Ascending aorta (tissue), 2 donors: ENCODE measurements at places on chromosomes 12 and 14. TPM values are rescaled to one million over a fixed set of nuclear protein-coding genes. Genes with fewer than 3 reads are reported as not detected.
A peak's percentile ranks its signal among the peaks of the same experiment; 100 is the strongest.

The COCH gene
- 0.11 TPM for total RNA-seq

The GLS2 gene
- total RNA-seq, result not detected

The LRRC10 gene
- total RNA-seq, result not detected

DNA sequence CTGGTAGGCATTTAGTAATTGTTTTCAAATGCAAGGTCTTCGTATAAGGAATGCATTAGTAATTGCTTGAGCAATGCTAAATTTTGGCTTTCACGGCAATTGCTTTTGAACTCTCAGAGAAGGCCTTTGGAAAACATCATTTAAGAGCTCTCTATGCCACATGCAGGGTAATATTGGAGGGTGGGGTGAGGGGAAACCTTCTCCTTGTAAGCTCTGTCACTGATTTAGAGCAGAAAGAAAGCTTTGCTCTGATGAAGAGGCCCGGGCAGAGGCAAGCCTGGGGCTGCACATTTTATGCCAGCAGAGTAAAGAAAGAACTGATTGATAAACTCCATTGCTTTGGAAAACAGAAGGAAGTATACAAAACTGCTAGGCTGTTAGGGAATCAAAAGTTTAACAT is 70.9 kb downstream of the TRIM9 start:
- DNase-seq, result no peak

DNA sequence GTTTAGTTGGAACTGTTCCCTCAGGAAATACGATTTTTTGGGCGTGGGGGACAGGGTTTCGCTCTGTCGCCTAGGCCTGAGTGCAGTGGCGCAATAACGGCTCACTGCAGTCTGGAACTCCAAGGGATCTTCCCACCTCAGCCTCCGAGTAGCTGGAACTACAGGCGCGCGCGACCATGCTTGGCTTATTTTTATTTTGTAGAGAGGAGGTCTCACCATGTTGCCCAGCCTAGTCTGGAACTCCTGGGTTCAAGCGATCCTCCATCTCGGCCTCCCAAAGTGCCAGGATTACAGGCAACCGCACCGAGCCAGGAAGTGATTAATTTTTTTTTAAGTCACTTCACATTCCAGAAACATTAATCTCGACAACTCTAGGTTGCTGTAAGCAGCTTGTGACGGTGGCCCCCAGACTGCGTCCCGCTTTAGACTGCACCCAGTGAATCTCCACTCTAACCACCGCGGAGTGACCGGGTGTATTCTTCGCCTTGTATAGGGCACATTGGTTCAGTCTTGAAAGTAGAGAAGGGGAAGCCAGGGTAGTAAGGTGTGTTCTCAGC is 830 bp upstream of the MIS18BP1 start:
- peak; percentile 72 for DNase-seq

- DNase-seq, result no peak
Observed at GRCh38 chr14:24309538-24310264, at the start of gene LTB4R2. LTB4R2 (plus strand) TSS chr14:24310140; CDS start chr14:24310665, 525 bp downstream.

GRCh38 chr14:42617005-42617404 is 1010.3 kb downstream of the LRFN5 start:
- DNase-seq, result no peak

- no peak for DNase-seq
Observed at GRCh38 chr14:92397150-92397952, 74.4 kb downstream of the SLC24A4 start.

GRCh38 chr12:71441836-71442566 is 2.4 kb downstream of the LGR5 start:
- no peak for DNase-seq

GRCh38 chr12:95216711-95217376 is 423 bp downstream of the FGD6 start:
- peak; percentile 13 for DNase-seq

GRCh38 chr14:68550338-68550715 is 242.5 kb downstream of the ZFP36L1 start:
- no peak for DNase-seq

DNA sequence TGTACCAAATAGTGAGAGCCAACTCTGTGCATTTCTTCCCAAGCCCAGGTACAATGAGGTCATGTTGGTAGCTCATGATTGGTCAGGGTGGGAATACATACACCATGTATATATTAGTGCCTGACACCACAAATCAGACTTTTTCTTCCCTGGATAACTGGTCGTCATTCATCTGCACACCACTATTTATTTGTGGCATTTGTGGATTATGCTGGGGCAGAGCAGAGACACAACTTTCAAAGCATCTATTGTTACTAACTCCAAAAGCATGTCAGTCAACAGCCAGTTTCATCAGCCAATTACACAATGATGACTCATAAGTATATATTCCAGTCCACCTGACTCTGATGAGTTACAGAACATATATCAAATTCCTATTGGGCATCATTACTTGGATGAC is 181.7 kb downstream of the ADAMTS20 start:
- no peak for DNase-seq

GRCh38 chr14:66426451-66426850 is 59.7 kb upstream of the CCDC196 start:
- no peak for DNase-seq

DNA sequence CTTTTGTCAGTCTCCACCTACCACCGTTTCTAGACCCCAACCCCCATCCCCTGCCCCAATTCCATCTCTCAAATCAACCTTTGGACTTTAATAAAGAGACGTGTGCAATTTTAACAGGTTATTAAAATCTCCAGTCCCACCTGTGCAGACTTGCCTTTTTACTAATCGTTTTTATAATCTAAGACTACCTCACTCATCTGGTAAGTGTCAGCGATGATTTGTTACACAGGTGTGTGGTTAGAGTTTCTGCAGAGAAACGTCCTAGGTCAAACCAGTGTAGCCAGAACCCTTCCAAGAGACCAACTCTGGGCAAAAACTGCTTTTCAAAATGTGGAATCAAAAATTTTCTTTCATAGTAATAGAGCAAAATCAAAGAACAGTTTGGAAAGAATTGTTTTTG is 60.4 kb upstream of the PELI2 start:
- DNase-seq, result no peak

GRCh38 chr12:26338586-26339572 is 143.5 kb downstream of the SSPN start:
- no peak for DNase-seq

- no peak for DNase-seq
Observed at GRCh38 chr12:112887550-112887949, 19.2 kb upstream of the OAS1 start.

- DNase-seq, result no peak
Observed at GRCh38 chr12:42504049-42504448, 85.5 kb downstream of the PRICKLE1 start.

GRCh38 chr14:103731916-103732867 is 16.6 kb downstream of the ZFYVE21 start:
- no peak for DNase-seq

DNA sequence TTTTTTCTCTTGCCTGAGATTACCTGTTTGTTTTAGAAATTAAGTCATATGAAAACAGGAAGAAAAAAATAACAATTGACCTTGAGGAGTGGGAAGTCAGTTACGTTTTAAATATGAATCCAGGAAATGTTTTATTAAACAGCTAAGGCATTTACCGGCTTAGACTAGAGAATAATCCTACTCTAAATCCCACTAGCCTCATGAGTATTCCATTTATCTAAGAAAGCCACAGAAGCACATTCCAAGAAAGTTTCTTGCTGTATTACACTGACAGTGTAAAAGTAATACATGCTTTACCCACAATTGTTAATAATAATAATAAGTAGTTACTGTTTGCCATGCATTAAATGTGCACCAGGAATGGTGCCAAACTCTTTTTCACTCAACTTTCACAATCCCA is 90.9 kb downstream of the BMP4 start:
- no peak for DNase-seq
